T-helper 17 cell (primary cell): ENCODE measurements at places on chromosomes 12 and 14. TPM values are rescaled to one million over a fixed set of nuclear protein-coding genes. Genes with fewer than 3 reads are reported as not detected.

DNA sequence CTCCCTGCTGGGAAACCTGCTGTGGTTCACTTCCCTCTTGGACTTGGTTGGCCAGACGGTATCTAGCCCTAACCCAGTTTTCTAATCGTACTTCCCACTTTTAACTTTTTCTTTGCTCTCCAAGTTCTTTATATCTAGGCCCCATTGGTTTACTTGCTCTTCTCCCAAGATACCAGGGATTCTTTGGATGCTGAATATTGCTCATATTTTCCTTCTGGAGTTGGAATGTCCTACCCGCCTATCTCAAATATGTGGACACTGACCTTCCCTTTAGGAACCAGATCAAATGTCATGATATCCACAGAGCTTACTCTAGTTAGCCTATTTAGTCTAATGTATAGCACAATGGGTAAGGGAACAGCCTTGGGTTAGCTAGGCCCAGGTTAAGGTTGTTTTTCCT lies 228.6 kb downstream of the DACT1 start:
- no peaks in the 10 kb centered on the region for H3K4me1 ChIP-seq
- no peak for DNase-seq
- H3K4me3 ChIP-seq = no peak overlapping the region

The MOK gene
- total RNA-seq = 4.7 TPM

The SERPINA9 gene
- not detected for total RNA-seq

The RDH11 gene
- total RNA-seq = 34.4 TPM

GRCh38 chr12:112149596-112149995 lies 24.2 kb downstream of the TRAFD1 start:
- peaks cover 14% of the 10 kb centered on the region for H3K36me3 ChIP-seq
- H3K27me3 ChIP-seq = no peaks in the 10 kb centered on the region
- peaks cover 9% of the 10 kb centered on the region for H3K4me1 ChIP-seq
- H3K4me3 ChIP-seq = no peak overlapping the region
- DNase-seq = no peak

- H3K36me3 ChIP-seq = peaks cover 4% of the 10 kb centered on the region
- no peak overlapping the region for H3K4me3 ChIP-seq
- H3K4me1 ChIP-seq = no peaks in the 10 kb centered on the region
- peaks cover 6% of the 10 kb centered on the region for H3K27me3 ChIP-seq
- DNase-seq = no peak
Observed at GRCh38 chr12:62458626-62459025, 8.0 kb upstream of the MON2 start.

- peak; percentile 52 for DNase-seq
- H3K4me3 ChIP-seq = peak overlapping the region; percentile 88
- H3K27ac ChIP-seq = peak overlapping the region; percentile 74
- H3K4me1 ChIP-seq = peaks cover 33% of the 10 kb centered on the region
- peaks cover 6% of the 10 kb centered on the region for H3K27me3 ChIP-seq
Observed at GRCh38 chr14:65101631-65102440, 481 bp downstream of the MAX start.

The NPAS3 gene
- total RNA-seq = not detected

The CCDC60 gene
- not detected for total RNA-seq

DNA sequence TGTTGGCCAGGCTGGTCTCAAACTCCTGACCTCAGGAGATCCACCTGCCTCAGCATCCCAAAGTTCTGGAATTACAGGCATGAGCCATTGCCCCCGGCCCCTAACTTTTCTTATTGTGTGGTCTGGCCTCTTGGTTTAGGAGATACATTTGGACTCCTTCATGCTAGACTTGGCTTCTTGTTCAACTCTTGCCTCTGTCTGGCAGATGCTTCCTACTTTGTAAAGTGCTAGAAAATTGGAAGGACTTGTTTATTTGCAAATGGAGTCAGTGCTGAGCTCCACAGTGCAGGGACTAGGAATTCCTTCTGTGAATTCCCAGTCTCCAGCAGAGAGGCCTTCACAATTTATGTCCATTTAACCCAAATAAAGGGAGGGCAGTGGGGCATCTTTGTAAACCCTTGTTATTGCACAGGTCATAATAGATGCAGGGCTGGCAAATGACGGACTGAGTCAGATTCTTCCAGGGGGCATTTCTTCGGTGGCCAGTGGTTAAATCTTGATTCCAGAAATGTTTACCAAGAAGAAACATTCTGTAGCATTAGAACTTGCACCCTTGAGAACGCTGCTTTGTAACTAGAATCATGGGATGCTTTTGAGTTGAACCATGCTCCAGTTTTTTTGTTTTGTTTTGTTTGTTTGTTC lies 73.8 kb upstream of the TBX3 start:
- H3K4me1 ChIP-seq = no peaks in the 10 kb centered on the region
- H3K36me3 ChIP-seq = no peaks in the 10 kb centered on the region
- no peaks in the 10 kb centered on the region for H3K27me3 ChIP-seq
- DNase-seq = no peak
- H3K27ac ChIP-seq = no peak overlapping the region

The KCNH3 gene
- total RNA-seq = 2.7 TPM

- peak overlapping the region; percentile 99 for H3K27ac ChIP-seq
- DNase-seq = peak; percentile 69
- no peaks in the 10 kb centered on the region for H3K27me3 ChIP-seq
- peaks cover 53% of the 10 kb centered on the region for H3K4me1 ChIP-seq
Observed at GRCh38 chr14:68794130-68794850, 1.4 kb upstream of the ZFP36L1 start.

DNA sequence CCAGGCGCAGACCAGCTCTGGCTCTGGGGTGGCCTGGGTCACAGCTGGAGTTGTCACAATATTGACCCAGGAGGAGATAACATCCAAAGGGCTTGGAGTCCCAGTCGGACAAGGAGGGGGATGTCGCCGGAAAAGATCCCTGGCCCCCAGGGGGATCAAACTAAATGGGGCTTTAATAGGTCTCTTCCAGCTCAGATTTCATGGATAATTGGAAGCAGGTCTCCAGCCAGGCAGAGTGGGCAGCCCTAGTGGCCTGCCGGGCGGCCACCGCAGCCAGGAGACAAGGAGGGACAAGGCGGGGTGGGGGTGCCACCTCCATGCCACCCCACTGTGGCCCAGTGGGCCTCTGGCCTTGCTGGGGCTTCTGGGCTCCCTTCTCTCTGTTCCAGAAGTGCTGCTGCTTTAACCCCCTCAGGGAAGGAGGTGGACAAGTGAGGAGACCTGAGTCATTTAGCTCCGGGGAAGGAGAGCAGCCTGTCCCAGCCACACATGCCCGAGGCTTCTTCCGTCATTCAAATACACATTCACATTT lies 23.1 kb upstream of the PGF start:
- H3K36me3 ChIP-seq = no peaks in the 10 kb centered on the region
- H3K27me3 ChIP-seq = peaks cover 11% of the 10 kb centered on the region
- no peak overlapping the region for H3K4me3 ChIP-seq
- no peak overlapping the region for H3K27ac ChIP-seq
- H3K4me1 ChIP-seq = peaks cover 4% of the 10 kb centered on the region
- no peak for DNase-seq

The FOXN3 gene
- total RNA-seq = 116 TPM

The IFNG-AS1 gene
- total RNA-seq = 0.42 TPM

- peaks cover 52% of the 10 kb centered on the region for H3K4me1 ChIP-seq
- H3K27ac ChIP-seq = peak overlapping the region; percentile 100
- H3K4me3 ChIP-seq = peak overlapping the region; percentile 88
- H3K27me3 ChIP-seq = no peaks in the 10 kb centered on the region
- H3K36me3 ChIP-seq = no peaks in the 10 kb centered on the region
Observed at GRCh38 chr14:50082784-50083466, 33.4 kb downstream of the VCPKMT start.

- no peaks in the 10 kb centered on the region for H3K4me1 ChIP-seq
- H3K36me3 ChIP-seq = no peaks in the 10 kb centered on the region
- DNase-seq = no peak
Observed at GRCh38 chr12:25710128-25710527, 157.0 kb upstream of the LMNTD1 start.

The RND1 gene
- total RNA-seq = 6.0 TPM

The GIT2 gene
- 84.9 TPM for total RNA-seq

DNA sequence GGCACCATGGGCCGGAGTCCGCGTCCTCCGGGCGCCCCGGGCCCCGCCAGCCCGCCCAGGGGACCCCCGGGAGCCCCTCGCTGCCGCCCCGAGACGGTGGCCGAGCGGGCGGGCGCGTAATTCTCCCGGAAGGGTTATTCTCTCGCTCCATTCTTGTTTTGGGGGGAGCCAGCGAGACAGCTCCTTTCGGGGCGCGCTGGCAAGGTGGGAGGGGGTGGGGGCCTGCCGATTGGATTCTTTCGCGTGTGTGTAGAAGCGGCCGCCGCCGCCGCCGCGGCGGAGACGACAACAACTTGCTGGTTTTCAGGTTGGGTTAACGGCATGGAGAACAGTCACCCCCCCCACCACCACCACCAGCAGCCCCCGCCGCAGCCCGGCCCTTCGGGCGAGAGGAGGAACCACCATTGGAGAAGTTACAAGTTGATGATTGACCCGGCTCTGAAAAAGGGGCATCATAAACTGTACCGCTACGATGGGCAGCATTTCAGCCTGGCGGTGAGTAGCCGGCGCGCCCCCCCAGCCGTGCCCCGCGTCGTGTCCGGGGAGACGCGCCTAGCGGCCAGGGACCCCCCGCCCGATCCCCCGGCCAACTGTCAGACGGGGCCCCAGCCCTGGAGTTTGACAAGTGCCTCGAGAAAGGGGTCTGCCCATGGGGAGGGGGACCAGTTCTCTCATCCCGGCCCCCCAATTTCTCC lies 755 bp downstream of the SETD1B start:
- peak overlapping the region; percentile 90 for H3K27ac ChIP-seq
- DNase-seq = peak; percentile 63
- H3K4me3 ChIP-seq = peak overlapping the region; percentile 97
- peaks cover 46% of the 10 kb centered on the region for H3K4me1 ChIP-seq
- H3K36me3 ChIP-seq = peaks cover 15% of the 10 kb centered on the region
- no peaks in the 10 kb centered on the region for H3K27me3 ChIP-seq

DNA sequence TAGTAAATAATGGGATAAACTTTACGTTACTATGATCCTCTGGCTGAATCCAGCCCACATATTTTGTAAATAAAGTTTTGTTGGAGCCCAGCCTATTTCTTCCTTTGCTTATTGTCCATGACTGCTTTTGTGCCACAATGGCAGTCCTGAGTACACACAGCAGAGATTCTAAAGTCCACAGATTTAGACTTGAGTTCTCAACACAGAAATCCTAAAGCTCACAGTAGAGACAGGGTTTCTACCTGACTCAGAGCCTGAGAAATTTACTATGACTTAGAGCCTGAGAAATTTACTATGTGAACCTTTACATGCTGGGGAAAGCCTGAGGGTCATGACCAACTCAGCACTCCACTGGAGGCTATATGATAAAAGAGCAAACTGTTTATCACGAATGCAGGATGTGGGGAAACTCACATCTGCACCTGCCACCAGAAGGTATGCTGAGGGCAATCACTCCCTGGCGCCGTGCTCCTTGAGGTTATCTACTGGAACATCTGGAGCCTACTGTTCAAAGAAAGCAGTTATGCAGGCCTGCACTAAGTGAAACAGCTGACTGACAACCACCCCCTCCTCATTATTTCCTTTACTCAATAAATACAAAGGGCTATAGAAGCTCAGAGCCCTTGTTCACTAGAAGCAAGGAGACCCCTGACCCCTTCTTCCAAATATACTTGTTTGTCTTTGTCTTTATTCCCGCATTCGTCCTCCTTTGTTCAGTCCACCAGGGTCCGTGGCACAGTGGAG lies 52.6 kb upstream of the BICD1 start:
- H3K27me3 ChIP-seq = no peaks in the 10 kb centered on the region
- no peak overlapping the region for H3K4me3 ChIP-seq
- no peak overlapping the region for H3K27ac ChIP-seq
- H3K4me1 ChIP-seq = no peaks in the 10 kb centered on the region
- no peak for DNase-seq

DNA sequence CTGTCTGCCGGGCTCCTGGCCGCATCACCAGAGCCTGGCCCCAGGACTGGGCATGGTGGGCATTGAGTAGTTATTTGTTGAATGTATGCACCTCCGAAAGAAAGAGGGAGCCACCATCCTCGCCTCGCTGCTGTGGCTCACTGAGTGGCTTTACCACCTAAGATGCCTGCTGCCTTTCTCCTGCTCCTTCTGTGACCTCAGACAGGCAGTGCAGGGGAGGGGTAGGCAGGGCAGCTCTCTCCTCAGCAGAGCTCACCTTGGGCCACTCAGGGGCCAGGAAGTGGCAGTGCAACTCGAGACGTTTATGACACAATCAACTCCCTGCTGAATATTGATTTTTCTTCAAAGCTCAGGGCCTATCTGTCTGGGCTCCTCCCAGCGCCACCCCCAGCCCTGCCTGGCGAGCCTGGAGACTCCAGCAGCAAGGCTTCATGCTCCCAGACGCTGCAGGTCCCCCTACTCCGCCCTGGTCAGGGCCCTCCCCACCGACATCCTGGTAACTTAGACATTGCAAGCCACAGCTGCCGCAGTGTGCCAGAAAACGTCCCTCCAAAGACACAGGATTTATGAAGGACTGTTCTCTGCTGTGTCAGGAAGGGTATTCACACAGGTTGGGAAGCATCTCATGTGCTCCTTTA lies 84.3 kb upstream of the DIO3 start:
- H3K27ac ChIP-seq = no peak overlapping the region
- H3K4me1 ChIP-seq = peaks cover 4% of the 10 kb centered on the region
- peaks cover 49% of the 10 kb centered on the region for H3K27me3 ChIP-seq
- no peak overlapping the region for H3K4me3 ChIP-seq

DNA sequence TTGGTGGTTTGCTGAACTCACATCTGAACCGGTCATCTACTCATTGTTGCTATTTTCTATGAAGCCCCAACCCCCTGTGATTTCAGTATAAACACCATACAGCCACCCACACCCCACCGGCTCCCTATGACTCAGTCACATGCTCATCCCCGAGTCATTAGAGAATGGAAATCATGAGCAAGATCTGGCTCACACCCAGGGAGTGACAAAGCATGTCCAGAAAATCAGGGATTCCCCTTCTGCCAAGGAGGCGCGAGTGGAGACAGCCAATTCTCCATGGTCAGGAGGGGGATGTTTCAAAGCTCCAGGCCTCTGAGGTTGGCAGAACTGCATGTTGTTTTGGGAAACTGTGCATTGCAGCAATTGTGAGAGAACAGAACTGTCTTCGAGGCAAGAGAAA lies 657.5 kb upstream of the TBX3 start:
- no peaks in the 10 kb centered on the region for H3K4me1 ChIP-seq
- no peak overlapping the region for H3K27ac ChIP-seq

The GCH1 gene
- total RNA-seq = 46.0 TPM
